ENCODE measurements at places on chromosomes 16 and 17.
A peak's percentile ranks its signal among the peaks of the same experiment; 100 is the strongest.

DNA sequence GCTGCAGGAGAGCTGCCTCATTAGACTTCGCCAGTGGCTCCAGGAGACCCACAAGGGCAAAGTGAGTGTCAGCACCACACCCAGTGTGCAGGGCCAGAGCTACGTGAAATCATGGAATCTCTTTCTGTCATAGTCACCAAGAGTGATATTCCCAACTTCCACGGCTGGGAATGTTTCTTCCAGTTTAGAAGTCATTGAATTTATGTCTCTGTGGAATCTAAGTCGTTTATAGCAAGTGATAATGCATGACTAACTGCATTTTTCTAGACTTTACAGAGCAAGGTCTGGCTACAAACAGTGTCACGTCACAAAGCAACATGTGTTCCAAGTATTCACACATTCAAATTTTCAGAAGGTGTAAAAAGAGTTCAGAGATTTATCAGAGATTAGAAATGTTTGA is 55.5 kb downstream of the SEC14L1 start:
- DNase-seq, result no peak

DNA sequence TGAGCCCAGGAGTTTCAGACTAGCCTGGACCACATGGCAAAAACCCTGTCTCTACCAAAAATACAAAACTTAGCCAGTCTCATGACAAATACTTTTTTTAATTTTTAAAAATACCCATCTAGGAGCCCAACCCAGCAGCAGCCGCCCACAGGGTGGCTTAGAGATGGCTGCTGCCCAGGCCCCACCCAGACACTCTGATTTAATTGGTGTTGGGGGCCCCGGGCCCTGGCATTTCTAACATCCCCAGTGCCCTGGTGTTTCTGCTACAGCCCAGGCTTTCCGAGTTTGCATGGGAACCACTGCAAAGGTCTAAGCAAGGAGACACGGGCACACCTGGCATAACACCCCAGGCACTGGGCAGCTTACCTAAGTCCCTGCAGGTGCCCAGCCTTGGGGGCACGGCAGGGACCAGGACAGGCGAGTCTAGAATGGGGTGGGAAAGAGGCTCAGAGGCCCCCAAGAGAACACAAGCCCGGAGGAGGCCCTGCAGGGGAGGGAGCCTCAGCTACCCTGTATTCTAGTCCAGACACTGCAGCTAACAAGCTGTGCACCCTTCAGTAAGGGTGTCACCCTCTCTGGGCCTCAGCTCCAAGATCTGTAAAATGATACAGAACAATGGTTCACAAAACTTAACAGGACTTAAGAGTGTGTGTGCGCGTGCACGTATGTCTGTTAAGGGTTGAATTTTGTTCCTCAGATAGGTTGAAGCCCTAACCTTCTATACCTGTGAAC is 48.8 kb downstream of the RMI2 start:
- no peak for DNase-seq

GRCh38 chr16:11219178-11219577 is 36.8 kb downstream of the SOCS1 start:
- DNase-seq, result no peak

GRCh38 chr16:21274172-21274726 is 3.8 kb downstream of the CRYM start:
- no peak for DNase-seq

DNA sequence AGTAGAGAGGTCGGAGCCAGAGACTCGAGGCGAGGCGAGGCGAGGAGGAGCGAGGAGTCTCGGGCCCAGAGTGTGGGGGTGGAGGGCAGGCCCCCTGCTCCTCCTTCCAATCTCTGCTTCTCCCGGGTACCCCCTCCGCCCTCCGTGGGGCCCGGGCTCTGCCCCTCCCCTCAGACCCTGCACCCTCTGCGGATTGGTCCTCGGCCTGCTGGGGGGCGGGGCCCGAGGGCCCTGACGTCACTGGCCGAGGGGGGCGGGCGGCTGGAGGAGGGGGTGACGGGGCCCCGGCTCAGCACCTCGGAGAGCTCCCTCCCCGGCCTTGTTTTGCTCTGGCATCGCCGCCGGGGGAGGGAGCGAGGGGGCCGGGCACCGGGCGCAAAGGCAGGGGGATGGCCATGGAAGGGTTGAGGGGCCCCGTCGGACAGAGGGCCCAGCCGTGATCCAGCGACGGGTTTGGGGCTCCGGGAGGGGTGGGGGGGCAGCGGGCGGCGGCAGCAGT is at the start of gene RUNDC3A:
Gene RUNDC3A (plus strand): TSS at position 282 of the 499 bp plus-strand sequence. CDS start 232 bp downstream, outside the sequence.
- peak; percentile 76 for DNase-seq

DNA sequence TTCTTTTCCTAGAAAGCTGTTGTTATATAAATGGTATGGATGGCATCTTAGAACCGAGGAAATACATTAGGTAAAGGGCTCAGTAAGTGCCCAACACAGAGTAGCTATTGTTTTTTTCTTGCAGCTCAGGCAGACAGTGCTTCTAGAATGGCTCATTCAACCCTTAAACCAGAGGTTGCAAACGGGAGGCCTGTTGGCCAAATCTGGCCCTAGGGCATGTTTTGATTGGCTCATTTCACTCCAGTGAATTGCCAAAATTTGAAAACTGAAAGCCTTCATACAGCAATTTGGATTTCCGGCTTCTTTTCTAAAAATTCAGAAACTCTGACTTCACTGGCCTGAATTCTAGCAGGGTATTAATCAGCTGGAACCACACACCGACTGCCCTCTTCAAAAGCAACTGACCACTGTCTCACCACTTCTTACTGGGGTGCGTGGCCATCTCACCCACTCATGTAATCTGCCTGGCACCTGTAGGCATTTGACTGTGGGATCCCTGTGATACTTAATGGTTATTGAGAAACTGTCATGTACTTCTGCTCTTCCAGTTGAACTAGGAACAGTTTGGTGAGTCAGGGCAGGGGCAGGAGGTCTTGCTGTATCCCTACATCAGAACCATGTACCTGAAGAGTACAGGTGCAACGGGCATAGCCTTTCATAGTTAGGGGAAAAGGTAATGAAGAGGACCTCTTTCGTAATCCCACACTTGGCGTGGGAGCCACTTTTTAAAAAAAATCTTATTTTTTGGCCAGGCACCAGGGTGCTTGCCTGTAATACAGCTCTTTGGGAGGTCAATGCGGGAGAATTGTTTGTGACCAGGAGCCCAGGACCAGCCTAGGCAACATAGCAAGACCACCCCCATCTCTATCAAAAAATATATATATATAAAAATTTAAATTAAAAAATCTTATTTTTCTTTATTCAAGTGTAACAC is 53.6 kb upstream of the SCNN1B start:
- DNase-seq, result no peak

DNA sequence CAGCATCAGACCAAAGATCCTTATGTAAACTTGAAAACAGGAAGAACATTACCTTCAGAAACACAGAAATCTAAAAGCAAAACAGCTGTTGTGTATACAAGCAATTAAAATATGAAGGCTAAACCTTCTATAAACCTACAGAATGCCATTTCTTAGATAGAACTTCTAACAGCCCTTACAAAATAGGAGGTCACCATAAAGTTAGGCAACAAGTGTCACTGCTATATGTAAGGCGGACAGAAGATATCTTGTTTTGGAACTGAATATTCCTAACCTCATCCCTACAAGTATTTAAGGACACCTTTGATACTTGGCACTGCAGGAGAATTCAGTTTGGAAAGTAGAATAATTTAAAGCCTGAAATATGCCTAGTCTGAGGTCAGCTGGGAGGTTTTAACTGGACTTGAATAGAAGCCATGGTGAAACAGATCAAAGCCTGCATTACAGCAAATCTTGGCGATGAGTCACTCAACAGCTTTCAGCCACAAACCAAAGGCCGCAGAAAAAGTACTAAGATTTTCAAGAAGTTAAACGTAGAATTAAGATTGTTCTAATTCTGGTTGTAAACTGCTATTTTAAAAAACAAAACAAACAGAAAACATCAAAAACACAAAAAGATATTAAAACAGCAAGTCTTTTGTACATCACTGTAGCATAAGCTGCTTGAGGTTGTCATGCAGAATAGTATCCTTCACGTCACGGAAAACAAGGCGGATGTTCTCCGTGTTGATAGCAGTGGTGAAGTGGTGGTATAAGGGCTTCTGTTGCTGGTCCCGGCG is 42.7 kb downstream of the GNA13 start:
- DNase-seq, result no peak

DNA sequence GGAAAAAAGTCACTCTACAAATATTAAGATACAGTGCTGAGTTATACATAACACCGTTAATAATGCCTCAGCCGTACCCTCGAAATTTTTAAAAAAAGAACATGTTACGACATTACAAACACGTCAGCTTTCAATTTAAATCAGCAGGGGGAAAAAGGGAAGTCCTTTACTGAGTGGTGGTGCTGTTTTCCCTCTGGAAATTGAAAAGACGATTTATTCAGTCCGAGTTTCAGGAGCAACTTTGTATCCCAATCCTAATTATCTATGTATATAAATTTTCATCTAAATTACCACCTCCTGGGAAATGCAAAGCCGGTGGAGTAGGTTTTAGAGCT is 1.3 kb downstream of the NETO2 start:
- no peak for DNase-seq

- DNase-seq, result no peak
These were observed 1.4 kb upstream of the DYNLL2 start for GRCh38 chr17:58081646-58082340.
